Activated naive CD8-positive, alpha-beta T cell treated with anti-CD3 and anti-CD28 coated beads for 36 hours (primary cell): ENCODE measurements at places on chromosomes 3 and 15.

DNA sequence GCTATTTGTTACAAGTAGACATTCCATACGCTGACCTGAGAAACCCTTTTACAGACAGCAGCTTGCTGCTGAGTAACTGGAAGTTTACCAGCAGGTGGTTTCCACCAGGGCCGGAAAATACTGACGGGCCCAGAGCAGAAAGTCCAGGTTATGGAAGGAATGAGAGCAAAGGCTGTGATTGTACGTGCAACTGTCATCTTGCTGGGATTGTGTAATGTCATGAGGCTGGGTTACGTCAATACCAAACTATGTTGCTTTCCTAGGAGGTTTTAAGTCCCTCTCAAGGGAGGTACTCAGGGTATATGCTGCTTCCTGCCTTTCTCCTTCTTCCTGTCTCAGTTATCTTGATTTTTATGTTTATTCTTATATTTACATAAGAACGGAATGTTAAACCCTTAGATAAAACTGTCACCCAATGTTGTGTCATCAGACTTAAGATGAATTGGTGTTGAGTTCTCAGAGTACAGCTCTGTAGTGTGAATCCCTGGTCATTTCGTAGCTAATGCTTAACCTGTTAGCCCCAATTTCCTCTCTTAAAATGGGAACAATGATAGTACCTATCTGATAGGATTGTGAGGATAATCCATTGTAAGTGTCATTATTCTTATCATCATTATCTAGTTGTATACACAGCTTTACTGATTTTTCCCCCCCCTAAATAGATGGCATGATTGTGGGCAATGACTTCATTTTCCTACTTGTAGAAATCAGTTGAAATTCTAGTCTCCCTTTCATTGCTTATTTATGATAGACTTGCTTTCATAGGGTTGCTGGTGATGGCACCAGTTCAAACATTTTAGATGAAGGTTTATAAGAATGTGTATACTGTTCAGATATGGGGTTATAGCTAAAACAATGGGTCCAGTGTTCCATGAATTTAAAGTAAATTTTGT is 101.4 kb downstream of the FNDC3B start:
- DNase-seq, result no peak

- DNase-seq, result no peak
Observed at GRCh38 chr15:51155891-51156290, 61.2 kb upstream of the TNFAIP8L3 start.

GRCh38 chr3:119401069-119401468 is 62.3 kb downstream of the TMEM39A start:
- DNase-seq, result no peak

DNA sequence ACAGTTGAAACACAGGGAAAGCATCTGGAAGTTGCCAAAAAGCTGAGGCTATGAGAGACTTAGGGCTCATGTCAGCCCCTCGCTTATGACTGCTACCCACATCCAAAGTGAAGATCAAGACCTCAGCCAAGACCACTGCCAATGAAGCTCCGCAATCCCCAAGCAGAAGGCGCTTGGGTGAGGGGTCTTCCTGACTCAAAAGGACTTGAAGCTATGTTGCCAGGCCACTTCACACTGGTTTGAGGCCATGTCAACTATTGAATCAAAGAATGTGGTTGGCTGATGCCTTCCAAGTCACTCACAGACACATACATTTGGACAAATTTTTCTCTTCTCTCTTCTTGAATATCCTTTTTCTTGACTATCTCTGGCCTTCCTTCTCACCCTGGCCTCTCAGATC is 928 bp upstream of the CCR4 start:
- DNase-seq, result no peak
